Neural cell (in vitro differentiated cells): ENCODE measurements at places on chromosomes 6 and 20. TPM values are rescaled to one million over a fixed set of nuclear protein-coding genes. Genes with fewer than 3 reads are reported as not detected.

The GSTA3 gene
- polyA plus RNA-seq = not detected in 2 replicates

The SLC17A9 gene
- not detected in 2 replicates for polyA plus RNA-seq

The FRK gene
- not detected in 2 replicates for polyA plus RNA-seq

The IL17A gene
- not detected in 2 replicates for polyA plus RNA-seq

The PTCRA gene
- polyA plus RNA-seq = not detected in 2 replicates

The SLC13A3 gene
- polyA plus RNA-seq = 5.5 and 8.3 TPM in 2 replicates

The PFDN4 gene
- polyA plus RNA-seq = 350 and 512 TPM in 2 replicates

The ISM1 gene
- polyA plus RNA-seq = not detected in 2 replicates

The GCNT2 gene
- 9.4 and 16.3 TPM in 2 replicates for polyA plus RNA-seq

The MYL9 gene
- polyA plus RNA-seq = not detected in 2 replicates

The ENPP4 gene
- 19.7 and 24.0 TPM in 2 replicates for polyA plus RNA-seq

The VGLL2 gene
- polyA plus RNA-seq = not detected in 2 replicates

The FAXC gene
- polyA plus RNA-seq = 106 and 130 TPM in 2 replicates

The PEX6 gene
- polyA plus RNA-seq = 20.4 and 27.7 TPM in 2 replicates

The SMLR1 gene
- not detected in 2 replicates for polyA plus RNA-seq

The SIRPA gene
- 6.7 and 8.0 TPM in 2 replicates for polyA plus RNA-seq

The ADGB gene
- polyA plus RNA-seq = not detected in 2 replicates

The EGFL8 gene
- 22.1 and 22.4 TPM in 2 replicates for polyA plus RNA-seq

The DEFB123 gene
- polyA plus RNA-seq = not detected in 2 replicates

The NOTCH4 gene
- 5.5 and 5.7 TPM in 2 replicates for polyA plus RNA-seq

The COL11A2 gene
- polyA plus RNA-seq = 9.8 and 20.2 TPM in 2 replicates

The SLC26A8 gene
- not detected in 2 replicates for polyA plus RNA-seq

The KIAA1755 gene
- 1.3 TPM in 1 of 2 replicates, not detected in the other for polyA plus RNA-seq

The HLA-DPA1 gene
- polyA plus RNA-seq = not detected in 2 replicates

The KCNK17 gene
- 0.67 TPM in 1 of 2 replicates, not detected in the other for polyA plus RNA-seq

The CTSZ gene
- 0.31 and 0.78 TPM in 2 replicates for polyA plus RNA-seq

The RAET1L gene
- not detected in 2 replicates for polyA plus RNA-seq

The SLC4A11 gene
- 0.19 TPM in 1 of 2 replicates, not detected in the other for polyA plus RNA-seq

The PROKR2 gene
- polyA plus RNA-seq = not detected in 2 replicates

The MYCT1 gene
- not detected in 2 replicates for polyA plus RNA-seq

The C6orf52 gene
- 5.7 and 9.4 TPM in 2 replicates for polyA plus RNA-seq

The EBF4 gene
- 10.3 and 13.2 TPM in 2 replicates for polyA plus RNA-seq

The SSTR4 gene
- polyA plus RNA-seq = not detected in 2 replicates

The PRDM13 gene
- not detected in 2 replicates for polyA plus RNA-seq

The FGD2 gene
- not detected in 2 replicates for polyA plus RNA-seq

The SCAND1 gene
- 156 and 194 TPM in 2 replicates for polyA plus RNA-seq

The SYNE1 gene
- 31.7 and 38.5 TPM in 2 replicates for polyA plus RNA-seq

The CST2 gene
- polyA plus RNA-seq = not detected in 2 replicates

The SLC22A7 gene
- polyA plus RNA-seq = 2.3 and 2.4 TPM in 2 replicates

The BMP2 gene
- polyA plus RNA-seq = 0.68 and 1.1 TPM in 2 replicates
